Hippocampal formation (tissue), 2 donors: ENCODE measurements at places on chromosomes 4 and X.

DNA sequence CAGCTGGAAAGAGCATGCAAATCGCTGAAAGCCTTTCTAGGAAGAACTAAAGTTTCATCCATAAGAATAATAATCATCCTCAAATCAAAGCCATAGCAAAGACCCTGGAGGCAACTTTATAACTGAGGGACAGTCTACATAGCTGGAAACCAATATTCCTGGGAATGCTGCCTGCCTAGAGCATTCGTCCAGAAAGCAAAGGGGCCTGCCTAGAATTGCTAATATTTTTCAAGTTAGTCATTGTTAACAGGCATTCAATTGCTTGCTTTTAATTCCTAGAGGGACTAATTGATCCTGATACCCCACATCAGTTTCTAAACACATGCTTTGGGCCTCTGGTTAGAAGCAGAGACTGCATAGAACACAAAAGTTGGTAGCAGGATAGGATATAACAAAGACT, 4.2 kb upstream of the PPARGC1A start:
- DNase-seq, result no peak

- DNase-seq, result no peak
Measured at GRCh38 chr4:99855678-99856077, 38.5 kb downstream of the LAMTOR3 start.

DNA sequence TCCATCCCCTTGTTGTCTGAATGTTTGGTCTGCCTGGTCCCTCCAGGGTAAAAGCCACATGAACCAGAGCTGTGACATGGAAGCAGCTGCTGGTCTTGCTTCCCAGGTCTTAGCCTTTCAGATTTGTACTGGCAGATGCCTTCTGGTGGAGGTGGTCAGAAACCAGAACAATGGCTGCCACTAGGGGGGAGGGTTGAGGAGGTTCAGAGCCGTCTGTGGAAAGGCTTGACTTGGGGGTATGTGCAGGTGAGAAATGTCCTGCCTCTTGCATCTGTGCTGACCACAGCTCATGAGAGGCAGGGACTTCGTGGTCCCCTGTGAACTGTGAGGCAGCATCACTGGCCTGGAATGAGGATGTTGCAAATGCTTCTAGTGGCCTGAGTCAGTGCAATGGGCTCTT, 144.2 kb upstream of the WDR1 start:
- DNase-seq, result no peak

GRCh38 chrX:9318213-9318612, 146.6 kb upstream of the TBL1X start:
- DNase-seq, result no peak

DNA sequence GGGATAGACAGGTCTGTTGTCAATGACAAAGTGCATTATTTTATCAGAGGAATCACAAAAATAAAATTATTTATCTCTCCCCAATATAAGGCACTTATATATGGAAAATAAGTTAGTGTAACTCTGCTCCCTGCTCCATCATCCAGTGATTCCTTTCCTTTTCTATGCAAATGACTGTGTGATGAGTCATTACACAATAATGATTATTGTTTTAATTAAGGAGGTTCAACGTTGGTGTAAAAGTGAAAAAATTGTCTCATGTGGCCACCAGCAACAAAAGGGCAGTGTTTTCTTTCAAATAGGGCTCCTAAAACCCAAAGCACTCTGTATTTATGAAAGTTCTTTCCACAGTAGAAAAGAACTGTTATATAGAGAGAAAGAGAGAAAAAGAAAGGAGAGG, 16.7 kb downstream of the SLC7A11 start:
- no peak for DNase-seq

DNA sequence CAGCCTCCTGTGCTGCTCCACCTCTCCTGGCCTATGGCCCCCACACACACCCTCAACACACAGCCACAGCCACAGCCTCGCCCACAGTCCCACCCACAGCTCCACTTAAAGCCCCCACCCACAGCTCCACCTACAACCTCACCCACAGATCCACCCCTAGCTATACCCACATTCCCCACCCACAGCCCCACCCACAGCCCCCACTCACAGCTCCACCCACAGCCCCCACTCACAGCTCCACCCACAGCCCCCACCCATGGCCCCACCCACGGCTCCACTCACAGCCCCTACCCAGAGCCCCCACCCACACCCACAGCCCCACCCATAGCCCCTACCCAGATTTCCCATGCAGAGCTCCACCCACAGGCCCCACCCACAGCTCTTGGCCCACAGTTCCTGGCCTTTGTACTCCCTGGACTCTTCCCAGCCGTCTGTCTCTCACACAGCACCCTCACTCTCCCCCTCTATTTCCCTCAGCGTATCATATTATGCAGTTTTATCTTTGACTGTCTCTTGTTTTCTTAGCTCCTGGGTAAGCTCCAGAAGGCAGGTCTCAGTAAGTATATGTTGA, 322.5 kb downstream of the EVC2 start:
- DNase-seq, result no peak

DNA sequence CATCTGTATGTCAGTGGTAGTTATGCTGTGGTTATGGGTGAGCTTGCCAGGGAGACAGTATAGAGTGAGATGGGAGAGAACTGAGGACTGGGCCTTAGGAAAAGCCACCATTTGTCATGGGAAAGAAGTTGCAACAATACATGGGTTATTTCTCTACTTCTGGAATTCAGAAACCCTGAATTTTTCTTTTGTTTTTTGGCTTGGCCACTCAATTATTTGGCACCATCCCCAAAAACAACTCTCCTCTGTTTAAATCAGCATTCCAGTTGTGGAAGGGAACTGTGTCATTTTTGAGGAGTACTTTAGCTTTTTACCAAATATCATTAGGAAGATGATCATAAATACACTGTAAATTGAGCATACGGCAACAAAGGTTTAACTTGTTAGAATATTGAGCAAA, 41.1 kb upstream of the ACSL4 start:
- DNase-seq, result no peak

GRCh38 chrX:8232406-8232805, 61.3 kb upstream of the VCX2 start:
- no peak for DNase-seq

DNA sequence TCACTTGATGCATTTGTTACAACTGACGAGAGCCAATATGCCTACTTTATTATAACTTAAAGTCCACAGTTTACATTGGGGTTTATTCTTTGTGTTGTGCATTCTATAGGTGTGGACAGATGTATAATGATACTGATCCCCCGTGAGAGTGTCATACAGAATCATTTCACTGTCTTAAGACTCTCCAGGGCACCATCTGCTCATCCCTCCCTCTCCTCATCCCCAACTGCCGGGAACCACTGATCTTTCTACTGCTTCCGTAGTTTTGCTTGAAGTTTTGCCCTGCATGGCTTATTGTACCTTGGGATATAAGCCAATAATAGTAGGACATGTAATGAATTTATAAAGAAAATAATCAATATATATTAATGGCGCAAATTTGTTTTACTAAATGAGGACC, 137.8 kb upstream of the MSX1 start:
- no peak for DNase-seq

GRCh38 chrX:78322863-78323262, 4.5 kb downstream of the CYSLTR1 start:
- DNase-seq, result no peak

DNA sequence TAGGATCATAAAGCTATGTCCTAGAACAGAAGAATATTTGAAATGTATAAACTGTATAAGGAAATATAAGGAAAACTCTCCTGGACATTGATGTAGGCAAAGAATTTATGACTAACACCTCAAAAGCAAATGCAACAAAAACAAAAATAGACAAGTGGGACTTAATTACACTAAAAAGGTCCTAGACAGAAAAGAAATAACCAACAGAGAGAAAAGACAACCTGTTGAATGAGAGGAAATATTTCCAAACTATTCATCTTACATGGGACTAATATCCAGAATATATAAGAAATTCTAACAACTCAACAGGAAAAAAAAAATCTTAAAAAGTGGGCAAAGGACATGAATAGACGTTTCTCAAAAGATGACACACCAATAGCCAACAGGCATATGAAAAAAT, 54.4 kb upstream of the PRDX4 start:
- no peak for DNase-seq

- no peak for DNase-seq
Measured at GRCh38 chr4:10345381-10345784, 111.8 kb downstream of the ZNF518B start.

- no peak for DNase-seq
Measured at GRCh38 chr4:88443486-88443885, 13.4 kb upstream of the HERC5 start.

DNA sequence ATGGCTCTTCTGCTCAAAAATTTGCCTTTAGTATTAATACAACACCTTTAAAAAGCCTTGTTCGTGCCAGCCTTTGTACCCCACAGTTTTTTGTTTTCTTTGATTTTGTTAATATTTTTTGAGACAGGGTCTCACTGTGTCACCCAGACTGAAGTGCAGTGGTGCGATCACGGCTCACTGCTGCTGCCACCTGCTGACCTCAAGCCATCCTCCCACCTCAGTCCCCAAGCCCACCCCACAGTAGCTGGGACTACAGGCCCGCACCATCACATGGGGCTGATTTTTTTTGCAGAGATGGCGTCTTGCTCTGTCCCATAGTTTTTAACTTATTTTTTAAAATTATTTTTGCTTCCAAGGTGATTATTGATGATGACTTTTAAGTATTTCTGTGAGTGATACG, 134.0 kb downstream of the HTR2C start:
- DNase-seq, result no peak

- DNase-seq, result no peak
Measured at GRCh38 chr4:42649870-42650269, 7.0 kb downstream of the ATP8A1 start.

DNA sequence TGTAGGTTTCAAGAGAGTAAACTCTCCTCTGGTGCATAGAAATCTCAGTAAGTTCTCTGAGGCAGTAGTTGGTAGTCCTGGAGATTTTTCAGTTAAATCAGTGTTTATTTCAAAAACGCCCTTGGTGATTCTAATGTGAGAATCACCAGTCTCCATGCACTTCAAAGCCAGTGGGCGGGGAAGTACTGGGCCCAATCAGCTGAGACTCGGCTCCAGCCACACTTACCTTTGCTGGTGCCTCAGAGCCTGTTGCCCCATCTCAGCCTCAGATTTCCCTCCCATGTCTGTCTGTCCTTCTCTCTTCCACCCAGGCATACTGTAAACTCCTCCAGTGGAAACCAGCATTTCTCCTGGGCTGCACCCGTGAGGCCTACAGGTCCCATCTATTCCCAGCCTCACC, 7.4 kb upstream of the MGST2 start:
- DNase-seq, result no peak

- no peak for DNase-seq
Measured at GRCh38 chr4:4867375-4868039, 8.0 kb downstream of the MSX1 start.

DNA sequence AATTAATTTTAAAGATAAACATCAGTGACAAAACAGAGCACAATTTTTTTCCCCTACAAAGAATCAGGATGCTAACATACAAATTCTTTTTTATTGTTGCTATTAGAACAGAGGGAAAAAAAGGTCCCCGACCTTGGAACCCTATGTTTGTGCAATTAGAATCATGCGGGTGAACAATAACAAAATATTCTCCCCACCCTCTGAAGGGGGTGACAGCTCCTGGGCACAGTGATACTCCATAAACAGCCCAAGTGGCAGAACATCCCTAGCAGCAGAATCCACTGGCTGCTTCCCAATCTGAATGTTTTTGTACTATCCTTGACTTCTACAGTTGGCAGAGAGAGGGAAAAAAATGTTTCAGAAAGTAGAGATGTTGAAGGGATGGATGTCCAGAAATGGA, 87.7 kb upstream of the TLL1 start:
- no peak for DNase-seq

DNA sequence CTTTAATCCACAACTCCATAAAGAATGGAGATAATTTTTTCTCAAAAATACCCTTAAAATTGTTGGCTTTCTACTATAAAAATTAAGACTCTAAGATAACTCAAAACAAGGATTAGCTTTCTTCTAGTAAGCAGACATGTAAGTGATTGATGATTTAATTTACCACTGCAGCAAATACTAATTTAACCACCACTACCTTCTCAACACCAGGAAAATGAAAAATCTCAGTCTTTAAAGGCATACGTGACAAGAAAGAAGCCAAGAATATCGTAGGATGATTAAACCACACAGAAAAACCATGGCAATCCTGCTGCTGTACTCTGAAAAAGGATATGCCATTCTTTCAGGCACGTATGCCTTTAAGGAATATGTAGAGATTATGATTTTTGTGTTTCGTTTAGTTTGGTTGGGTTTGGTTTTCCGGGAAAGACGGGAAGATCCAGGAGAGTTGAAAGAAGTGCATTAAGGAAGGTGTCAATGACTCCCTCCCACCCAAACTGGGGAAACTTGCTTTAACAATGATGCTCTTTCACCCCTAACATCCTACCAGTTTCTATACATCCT, 881 bp downstream of the LRCH2 start:
- no peak for DNase-seq

- no peak for DNase-seq
Measured at GRCh38 chrX:48800574-48801279, 1.1 kb upstream of the HDAC6 start.

DNA sequence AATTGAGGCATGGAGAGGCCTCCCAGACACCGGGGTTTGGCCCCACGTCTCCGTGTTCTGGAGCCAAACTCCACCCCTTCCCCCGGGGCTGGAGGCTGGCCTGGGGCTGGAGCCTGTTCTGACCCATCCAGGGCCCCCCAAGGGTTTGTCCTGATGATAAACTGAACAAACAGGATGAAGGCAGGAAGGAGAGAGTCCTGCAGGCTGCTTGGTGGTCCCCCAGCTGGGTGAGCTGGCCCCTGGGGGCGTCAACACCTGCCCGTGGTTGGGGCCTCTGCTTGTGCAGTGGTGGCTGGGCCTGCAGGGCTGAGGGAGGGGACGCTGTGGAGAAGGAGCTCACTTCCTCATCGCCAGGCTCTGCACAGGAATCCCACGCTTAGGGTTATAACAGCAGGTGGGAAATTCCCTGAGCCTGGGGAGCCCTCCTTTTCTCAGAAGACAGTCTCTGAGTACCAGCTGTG, 2.3 kb downstream of the SH3TC1 start:
- no peak for DNase-seq

DNA sequence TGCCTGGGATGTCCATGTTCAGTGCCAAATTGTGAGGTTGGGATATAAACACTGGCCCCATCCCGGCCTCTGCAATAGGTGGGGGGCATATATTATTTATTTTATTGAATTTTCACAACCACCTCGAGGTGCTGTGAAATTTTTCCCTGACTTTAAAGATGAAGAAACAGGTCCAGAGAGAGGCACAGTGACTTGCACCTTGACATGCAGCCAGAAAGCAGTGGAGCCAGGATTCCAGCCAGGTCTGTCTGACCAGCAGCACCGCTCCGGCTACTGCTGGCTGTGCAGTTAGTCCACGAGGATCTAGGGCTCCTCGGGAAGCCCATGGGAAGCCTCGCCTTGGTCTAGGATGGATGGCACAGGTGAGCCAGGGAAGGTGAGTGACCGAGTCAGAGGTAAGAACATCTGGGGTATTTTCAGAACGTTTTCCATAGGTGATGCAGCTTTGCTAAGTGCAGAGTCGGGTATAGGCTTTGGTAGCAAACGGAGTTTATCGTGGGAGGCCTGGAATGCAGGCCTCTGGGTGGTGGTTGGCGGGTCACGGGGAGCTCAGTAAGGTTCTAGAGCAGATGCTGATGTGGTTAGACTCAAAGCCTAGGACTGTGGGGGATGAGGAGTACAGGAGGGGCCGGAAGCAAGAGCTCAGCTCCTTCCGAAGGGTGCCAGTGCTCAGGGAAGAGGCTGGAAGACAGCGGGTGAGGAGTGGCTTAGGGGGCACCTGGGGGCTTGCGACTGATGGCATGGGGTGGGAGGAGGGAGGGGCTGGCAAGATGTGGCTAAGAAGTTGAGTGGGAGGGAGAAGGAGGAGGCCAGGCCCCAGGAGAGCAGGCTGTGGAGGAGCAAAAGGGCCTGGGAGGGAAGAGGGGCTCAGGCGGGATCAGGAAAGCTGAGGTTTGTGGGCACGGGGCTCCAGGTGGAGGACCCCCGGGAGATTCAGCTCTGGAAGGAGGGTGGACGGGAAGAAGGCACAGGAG, 107.7 kb upstream of the LRPAP1 start:
- DNase-seq, result no peak
